ENCODE measurements at places on chromosomes 6 and 20. TPM values are rescaled to one million over a fixed set of nuclear protein-coding genes. Genes with fewer than 3 reads are reported as not detected.

- no peak for DNase-seq
Observed at GRCh38 chr6:137736048-137736818, 130.8 kb upstream of the TNFAIP3 start.

DNA sequence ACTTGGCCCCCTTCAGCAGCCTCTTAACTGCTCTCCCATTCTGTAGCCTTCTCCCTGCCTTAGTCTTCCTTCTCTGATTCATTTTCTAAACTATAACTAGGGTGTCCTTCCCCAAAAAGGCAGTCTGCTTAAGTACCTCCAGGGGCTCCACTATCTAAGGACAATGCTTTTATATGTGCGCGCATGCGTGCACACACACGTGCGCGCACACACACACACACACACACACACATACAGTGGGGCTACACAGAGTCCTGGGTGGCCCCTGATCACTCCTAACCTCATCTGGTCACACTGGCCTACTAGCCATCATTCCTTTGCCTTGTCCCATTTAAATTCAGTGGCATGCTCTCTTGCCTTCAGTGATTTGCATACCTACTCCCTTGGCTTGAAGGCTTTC is 654.3 kb upstream of the CHD6 start:
- no peak for DNase-seq

- no peak for DNase-seq
Observed at GRCh38 chr6:151452750-151453427, 963 bp upstream of the RMND1 start.

DNA sequence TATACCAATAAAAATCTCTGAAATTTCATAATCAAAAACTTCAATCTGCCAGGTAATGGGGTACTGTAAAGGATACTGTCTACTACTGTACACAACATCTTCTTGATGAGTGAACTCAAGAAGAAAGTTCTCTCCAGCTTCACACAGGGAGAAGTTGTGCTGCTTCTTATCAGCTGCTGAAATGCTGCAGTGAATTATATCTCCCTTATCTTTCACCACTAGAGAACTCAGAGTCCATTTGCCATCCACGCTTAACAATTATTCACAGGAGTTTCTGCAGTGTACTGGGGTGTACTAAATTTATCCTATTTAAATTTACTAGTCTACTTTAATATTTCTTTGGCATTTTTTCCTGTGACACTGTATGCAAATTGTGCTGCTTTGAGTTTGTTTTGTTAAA is 384.8 kb downstream of the TFAP2B start:
- DNase-seq: no peak

DNA sequence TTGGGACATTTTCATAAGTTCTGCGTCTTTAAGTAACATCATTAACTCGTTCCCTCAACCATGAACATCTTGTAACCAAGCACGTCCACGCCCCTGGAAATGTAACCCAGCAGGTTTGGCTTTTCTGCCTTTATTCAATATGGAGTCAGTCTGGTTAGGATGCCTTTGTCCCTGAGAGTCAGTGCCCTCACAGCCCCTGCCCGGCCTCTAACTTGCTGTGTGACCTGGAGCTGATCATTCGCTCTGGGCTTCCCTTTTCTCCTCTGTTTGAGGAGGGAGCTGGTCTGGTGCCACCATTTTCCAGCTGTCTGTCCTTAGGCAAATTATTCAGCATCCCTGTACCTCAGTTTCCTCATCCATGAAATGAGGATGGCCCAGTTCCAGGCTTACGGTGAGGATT is 26.5 kb upstream of the ANGPT4 start:
- no peak for DNase-seq

GRCh38 chr20:49785149-49785851 is 27.3 kb upstream of the SLC9A8 start:
- DNase-seq: no peak

GRCh38 chr6:37125774-37126492 is 44.0 kb upstream of the PIM1 start:
- DNase-seq: no peak

- no peak for DNase-seq
Observed at GRCh38 chr6:57159127-57159526, 13.0 kb upstream of the BAG2 start.

- DNase-seq: no peak
Observed at GRCh38 chr6:13248584-13248985, 79.8 kb downstream of the TBC1D7 start.

- no peak for DNase-seq
Observed at GRCh38 chr20:53338716-53339115, 254.9 kb downstream of the ZNF217 start.

GRCh38 chr6:7112741-7113313 is 5.1 kb downstream of the RREB1 start:
- no peak for DNase-seq

DNA sequence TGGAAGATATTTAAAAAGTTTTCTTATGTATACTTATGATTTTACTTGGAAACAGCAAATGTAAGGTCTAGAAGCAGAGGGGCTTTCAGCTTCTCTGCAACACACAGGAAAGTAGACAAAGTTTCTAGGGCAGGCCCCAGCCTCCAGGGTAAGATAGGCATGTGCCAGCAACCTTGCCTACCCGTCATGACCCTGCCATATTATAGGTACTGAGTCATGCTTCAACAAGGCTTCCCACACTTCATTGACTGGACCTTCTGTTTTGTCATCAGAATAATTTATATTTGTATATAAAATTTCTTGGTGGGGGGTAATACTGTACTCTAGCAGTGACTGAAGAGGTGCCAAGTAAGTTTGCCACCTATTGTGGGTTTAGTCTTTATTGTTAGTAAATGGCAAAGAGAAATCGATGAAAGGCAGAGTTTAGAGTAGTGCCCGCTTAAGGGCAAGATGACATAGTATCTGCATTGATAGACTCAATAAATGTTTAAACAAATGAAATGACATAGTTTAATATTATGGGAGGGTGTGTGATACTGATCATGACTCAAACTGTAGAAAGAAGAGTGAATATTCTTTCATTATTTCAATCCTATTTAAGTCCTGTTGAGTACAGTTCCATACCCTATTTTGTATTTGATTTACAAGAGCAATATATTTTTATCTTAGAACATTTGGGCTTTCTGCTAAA is 95.6 kb downstream of the JARID2 start:
- DNase-seq: no peak

DNA sequence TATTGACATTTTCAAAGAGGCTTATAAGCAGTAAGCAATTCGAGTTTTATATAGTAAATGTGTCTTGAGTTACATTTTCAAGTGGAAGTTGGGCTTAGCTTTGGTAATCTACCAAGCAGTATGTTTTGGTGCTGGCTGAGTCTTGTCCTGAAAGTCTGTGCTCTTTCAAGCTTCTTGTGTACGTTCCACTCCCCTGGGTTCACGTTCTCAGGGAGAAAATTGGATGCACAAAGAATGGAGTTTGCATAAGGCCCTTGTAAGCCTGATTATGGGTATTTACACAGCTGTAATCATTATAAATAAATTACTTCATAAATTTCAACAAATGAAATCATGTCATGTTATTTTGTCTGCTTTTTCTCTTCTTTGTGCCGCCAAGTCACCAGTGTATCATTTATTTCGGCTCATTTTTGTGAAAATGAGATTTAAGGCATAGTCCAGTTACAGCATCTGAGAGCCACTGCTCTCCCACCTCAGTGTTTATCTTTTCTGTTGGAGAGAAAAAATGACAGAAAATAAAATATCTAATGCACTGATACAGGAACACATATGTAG is 262.5 kb downstream of the BTBD3 start:
- no peak for DNase-seq

DNA sequence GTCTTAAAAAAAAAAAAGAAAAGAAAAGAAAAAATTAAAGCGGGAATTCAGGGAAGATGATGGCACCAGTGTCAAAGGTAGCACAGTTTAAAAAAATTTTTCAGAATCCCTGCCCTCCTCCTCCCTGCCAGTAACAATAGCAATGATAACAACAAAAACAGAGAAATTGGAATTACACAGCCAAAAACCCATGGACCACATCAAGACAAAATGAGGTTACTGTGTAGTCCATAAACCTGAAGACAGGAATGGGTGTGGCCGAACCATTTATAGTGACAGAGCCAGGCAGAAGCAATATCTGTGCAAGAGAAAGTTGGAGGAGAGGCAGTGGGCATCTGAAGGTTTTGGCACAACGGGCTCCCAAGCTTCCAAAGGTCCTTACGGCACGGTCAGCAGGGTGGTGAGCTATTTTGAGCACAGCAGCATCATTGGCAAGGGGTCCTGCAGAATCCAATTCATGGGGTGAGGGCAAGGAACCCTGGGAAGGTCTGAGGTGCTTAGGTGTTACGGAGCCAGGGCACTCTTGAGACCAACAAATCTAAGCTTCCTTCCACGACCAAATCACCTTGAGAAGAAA is 202.3 kb downstream of the GMPR start:
- no peak for DNase-seq

- no peak for DNase-seq
Observed at GRCh38 chr20:5488823-5489222, 172.1 kb upstream of the PROKR2 start.

DNA sequence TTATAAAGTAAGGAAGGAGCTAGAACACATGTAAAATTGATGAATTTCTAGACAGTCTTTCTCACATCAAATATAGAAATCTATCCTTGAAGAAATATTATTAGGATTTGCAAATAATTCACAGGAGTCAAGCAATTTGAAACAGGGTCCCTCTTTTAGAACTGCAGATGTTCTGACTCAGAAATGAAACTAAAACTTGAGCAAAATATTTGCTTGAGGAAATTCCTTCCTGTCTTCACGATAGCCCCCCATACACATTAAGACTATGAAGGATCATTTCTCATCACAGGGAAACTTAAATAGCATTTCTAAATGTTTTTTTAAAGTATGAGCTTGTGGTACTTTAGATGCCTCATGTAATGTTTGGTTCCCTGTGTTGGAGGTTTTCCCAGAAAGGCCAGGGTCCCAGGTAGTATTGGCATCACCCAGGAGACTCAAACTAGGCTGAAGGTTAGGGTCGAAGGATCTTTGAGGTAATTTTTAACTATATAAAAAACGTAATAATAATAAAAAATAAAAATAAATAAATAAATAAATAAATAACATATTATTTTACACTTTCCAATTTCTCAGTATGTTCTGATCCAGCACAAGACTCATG is 144.0 kb upstream of the TBX18 start:
- no peak for DNase-seq

DNA sequence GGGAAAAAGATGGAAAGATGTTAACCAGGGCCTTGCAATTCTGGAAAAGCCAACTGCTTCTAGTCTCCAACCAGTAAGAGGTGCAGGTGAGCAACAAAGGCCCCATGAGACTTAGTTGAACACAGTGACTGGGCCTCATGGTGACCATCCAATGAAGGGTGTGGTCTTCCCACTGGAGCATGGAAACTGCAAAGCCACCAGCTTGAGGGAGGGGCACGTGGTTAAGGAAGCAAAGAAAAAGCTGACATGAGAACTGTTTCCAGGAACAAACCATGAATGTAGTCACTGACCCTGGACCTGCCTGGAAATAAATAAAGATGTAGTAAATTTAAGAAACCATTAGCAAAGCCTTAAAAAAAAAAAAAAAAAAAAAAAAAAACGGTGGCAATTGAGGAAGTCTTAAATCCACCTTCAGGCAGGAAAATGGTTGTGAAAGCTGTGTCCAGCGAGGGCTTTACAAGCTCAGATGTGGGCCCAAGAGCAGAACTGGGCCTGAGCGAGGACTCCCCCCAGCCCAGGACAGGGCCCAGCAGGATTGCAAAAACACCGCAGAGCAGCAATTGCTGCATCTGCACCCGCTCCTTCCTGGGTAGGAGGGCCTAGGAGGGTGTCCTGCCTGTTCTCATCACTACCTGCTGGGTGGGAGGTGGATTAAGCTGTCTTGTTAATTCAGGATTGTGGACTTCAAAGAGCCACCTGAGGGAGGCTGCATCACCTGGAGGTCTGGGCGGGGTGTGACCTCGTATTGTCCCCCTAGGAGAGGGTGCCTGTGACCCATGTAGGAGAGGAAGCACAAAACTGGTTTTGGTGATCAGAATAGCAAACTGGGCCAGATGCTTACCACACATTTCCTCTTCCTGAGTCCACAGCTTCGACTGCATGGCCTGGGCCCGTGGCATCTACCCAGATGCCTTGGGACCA is 10.3 kb downstream of the GFRA4 start:
- DNase-seq: no peak

DNA sequence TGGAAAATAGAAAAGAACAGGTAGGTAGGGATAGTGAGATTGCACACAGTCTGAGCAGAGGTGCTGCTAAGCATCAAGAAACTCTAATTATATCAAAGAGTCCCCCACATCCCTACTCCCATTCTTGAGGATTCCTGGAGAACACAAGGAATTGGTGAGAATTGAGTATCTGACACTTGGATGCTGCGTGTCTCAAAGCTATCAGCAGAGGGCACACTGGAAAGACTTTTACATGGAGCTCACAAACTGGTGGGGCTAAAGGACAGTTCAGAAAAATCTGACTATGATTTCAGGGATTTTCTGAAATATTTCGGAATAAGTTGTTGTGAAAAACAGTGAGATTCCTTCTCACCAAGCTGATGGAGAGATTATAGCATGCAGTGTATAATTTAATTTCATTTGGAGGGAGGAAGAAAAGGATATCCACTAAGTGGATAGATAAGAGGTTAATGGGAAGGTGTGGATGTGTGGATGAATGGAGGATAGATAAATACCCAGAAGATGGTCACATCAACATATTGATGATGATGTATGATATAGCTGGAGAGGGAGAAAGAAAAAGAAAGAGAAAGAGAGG is 215.4 kb upstream of the DEFB112 start:
- DNase-seq: no peak

- DNase-seq: no peak
Observed at GRCh38 chr6:290111-290922, 2.0 kb upstream of the DUSP22 start.

DNA sequence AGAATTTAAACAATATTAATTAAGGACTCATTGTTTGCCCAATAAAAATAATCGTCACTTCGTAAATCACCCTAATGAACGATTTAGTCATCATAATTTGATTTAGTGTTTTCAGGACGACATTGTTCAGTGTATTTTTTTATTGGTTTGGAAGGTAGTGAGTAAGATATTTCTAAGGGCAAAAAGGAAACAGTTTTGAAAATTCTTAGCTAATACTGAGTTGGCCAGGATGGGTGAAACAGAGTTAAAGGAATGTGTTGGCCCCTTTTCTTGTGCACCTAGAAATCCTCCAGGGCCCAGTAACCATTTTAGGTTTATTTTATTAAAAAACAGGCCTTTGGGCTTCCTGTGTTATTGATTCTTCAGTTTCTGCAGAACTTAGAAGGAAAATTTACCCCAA is 25.3 kb downstream of the ANKS1A start:
- no peak for DNase-seq

Gene BPIFB4
- total RNA-seq: not detected

Gene MAS1
- not detected for total RNA-seq

Gene FBXO5
- total RNA-seq: 6.6 TPM

Gene PLCB4
- total RNA-seq: 6.2 TPM

Gene VEGFA
- total RNA-seq: 147 TPM

Gene BPIFB1
- total RNA-seq: 0.23 TPM

Gene DBNDD2
- total RNA-seq: 53.1 TPM

Gene TMEM170B
- 10.1 TPM for total RNA-seq

Gene SDC4
- total RNA-seq: 329 TPM

Gene FAXC
- 12.4 TPM for total RNA-seq

Gene TAAR2
- total RNA-seq: not detected

Gene MYL9
- 344 TPM for total RNA-seq
